ENCODE measurements at places on chromosomes 5 and 9.

- DNase-seq: no peak
Observed at GRCh38 chr9:137276473-137277328, 825 bp upstream of the TOR4A start.

- DNase-seq: no peak
Observed at GRCh38 chr9:77010527-77010926, 8.9 kb upstream of the FOXB2 start.

GRCh38 chr5:143484601-143485000 lies 81.1 kb upstream of the NR3C1 start:
- no peak for DNase-seq

DNA sequence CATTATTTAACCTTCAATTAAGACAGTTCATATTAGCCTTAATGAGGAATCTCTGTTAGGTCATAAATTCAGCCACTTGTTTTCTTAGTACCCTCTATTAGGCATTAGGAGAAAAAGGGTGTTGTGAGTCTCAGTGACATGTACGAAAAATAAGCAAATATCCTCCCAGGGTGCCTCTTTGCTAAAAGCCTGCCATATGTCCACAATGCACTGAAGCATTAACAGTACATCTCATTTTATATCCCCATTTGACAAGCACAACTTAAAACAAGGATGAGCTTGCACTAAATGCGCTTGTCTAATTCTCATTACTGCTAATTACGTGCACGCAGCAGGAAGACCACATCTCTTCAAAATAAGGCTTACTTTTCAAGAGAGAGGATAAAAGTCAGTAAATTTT lies 48.4 kb upstream of the SRFBP1 start:
- no peak for DNase-seq

- no peak for DNase-seq
Observed at GRCh38 chr5:37683072-37683471, 156.8 kb downstream of the GDNF start.

DNA sequence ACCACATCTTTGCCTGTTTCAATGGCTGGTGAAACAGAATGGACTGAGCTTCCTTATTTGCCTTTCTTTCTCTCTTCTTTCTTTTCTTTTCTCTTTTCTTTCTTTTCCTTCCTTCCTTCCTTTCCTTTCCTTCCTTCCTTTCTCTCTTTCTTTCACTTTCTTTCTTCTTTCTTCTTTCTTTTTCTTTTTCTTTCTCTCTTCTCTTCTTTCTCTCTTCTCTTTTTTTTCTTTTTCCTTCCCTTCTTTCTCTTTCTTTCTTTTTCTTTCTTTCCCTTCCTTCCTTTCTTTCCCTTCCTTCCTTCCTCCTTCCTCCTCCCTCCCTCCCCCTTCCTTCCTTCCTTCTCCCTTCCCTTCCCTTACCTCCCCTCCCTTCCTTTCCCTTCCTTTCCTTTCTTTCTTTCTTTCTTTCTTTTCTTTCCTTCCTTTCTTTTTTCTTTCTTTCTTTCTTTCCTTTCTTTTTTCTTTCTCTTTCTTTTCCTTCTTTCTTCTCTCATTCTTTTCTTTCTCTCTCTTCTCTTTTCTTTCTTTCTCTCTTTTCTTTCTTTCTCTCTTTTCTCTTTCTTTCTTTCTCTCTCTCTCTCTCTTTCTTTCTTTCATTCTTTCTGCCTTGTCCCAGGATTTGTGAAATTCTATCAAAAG lies 50.1 kb upstream of the MCTP1 start:
- no peak for DNase-seq

- DNase-seq: no peak
Observed at GRCh38 chr5:43642428-43642827, 39.4 kb downstream of the NNT start.

DNA sequence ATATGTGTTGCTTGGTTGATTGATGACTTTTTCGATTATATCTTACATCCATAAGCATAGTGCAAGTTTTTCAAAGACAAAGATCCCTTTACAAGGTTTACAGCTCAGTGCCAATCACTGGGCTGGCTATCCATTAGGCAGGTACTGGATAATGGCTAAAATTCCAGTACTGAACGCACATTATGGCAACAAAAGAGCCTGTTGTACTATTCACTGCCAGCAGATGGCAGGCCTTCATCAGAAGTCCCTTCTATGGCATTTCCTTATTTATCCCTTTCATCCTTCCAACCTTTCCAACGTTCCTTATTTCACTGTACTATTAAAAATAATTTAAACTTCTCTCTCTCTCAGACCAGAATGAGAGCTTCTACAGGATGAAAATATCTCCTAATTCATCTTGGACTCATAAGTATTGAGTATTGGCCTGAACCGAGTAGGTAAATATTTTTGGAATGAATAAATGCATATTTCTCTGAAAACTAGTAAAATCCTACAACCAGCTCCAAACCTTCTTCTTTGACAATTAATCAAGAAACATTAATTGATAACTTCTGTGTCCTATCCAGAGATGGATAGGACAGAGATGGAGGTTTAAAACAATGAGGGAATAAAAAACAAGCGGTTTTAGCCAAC lies 6.7 kb upstream of the WNT8A start:
- peak; percentile 39 for DNase-seq

DNA sequence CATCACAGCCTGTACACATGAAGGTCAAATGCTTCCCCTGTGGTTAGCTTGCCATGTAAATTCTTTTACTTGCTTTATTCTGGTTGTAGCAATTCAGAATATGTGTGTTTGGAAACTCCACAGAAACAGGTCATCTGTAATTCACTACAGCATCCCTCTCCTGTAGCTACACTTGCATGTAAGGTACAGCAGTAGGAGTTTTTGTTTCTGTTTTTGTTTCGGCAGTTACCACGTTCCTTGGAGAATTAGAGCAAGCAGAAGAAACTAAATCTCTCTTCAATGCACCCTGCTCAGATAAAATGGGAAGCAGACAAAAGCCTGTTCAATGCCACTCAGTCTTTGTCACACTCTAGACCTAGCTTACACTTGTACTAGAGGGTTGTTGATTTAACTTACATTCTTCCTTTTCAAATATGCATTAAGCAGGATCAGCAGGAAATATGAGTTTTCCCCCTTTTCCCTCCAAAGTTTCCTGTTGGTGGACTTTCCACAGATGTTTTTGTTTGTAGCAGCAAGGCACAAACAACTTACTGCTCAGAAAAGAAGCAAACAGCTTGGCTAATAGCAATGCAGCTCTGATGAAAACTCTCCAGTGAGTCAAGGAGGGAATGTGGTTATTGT lies 80.9 kb downstream of the YIPF5 start:
- DNase-seq: no peak

DNA sequence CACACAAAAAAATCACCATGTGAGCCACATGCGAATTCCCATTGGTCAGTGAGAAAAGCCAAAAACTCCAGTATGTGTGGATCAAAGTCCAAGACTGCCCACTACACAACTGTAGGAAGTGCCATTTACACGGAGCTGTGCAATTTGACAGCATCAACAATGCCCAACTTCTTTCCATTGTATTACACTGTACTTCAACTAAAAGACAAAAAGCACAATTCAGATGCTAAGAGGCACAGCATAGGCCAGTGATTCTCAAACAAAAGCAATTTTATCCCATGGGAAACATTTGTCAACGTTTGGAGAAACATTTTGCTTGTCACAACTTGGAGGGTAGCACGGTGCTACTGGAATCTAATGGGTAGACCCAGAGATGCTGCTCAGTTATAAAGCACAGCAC lies 39.8 kb downstream of the IARS1 start:
- DNase-seq: no peak

GRCh38 chr5:108101130-108101529 lies 280.8 kb downstream of the FBXL17 start:
- DNase-seq: no peak

DNA sequence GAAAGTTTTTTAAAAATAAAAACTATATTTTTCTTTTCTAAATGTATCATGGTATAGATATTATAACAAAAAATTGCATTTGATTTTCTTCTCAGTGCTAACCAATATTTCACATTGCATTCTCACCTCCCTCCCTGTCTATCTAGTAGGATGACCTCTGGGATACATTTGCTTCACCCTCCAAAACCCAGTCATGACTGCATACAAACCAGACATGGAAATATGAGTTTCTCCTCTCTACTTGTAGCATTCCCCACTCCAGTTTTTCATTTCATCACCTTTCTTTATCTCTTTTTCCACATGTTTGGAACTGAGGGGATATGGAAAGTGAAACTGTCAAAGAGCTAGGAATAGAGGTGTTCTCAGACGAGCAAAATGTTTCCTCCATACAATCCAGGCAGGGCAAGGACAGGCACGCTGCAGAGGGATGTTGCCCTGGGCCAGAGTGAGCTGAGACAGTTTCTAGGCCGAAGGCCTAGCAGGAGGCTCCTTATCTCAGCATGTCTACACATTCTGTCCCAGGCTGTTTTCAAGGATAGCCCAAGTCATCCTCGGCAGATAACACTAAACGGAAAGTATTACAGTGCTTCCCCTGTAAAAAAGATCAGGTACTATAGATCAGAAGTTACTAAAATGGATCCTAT lies 46.7 kb downstream of the MEF2C start:
- no peak for DNase-seq

GRCh38 chr9:125604196-125604595 lies 102.8 kb downstream of the MAPKAP1 start:
- no peak for DNase-seq

DNA sequence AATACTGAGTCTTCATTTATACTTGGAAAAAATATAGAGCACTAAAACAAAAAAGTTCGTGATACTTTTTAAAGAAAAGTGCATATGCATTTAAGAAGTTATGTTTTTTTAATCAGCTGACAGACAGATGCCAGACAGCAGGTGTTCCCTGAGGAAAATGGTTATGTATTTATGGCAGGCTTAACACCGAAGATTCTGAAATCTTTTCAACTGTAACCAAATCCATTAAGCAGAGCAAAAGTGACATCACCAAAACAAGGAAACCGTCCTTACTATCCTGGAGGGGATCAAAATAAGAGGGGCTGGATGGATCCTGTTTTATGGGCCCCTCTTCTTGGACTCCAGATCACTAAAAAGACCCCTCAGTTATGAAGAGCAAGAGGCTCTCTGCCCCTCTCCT lies 404.9 kb upstream of the ADAMTS16 start:
- DNase-seq: no peak

- DNase-seq: peak; percentile 19
Observed at GRCh38 chr9:34493972-34494535, 28.7 kb downstream of the ENHO start.

All from T-helper 9 cell (primary cell).